ENCODE measurements at places on chromosomes 4 and X. TPM values are rescaled to one million over a fixed set of nuclear protein-coding genes. Genes with fewer than 3 reads are reported as not detected.

Gene COX7B2
- not detected for total RNA-seq

GRCh38 chr4:61877266-61877665, 677.1 kb downstream of the ADGRL3 start:
- no peak overlapping the region for H3K4me3 ChIP-seq
- no peak overlapping the region for H3K27ac ChIP-seq
- no peak for DNase-seq
- no peaks in the 10 kb centered on the region for H3K36me3 ChIP-seq

GRCh38 chr4:78552389-78553042, 946 bp downstream of the ANXA3 start:
- peak overlapping the region; percentile 96 for H3K27ac ChIP-seq
- no peaks in the 10 kb centered on the region for H3K27me3 ChIP-seq
- peak; percentile 74 for DNase-seq
- H3K4me1 ChIP-seq = peaks cover 36% of the 10 kb centered on the region
- peak overlapping the region; percentile 86 for H3K4me3 ChIP-seq

DNA sequence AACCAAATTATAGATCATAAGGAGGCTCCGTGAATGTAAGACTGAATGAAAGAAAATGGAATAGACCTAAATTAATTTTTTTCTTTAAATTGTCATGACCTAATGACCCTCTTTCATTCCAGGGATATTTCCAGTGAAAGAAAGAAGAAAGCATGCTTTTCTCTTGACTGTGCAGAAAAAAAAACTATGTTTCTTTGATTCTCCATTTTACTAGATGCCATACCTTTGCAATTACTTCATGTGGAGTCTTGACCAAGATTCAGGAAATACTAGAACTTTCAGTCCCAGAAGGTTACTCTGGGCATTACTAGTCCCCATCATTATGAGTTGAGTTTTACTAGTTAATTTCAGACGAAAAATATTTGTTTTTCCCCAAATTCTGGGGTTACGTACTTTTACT, 6.4 kb upstream of the COMMD8 start:
- DNase-seq = no peak
- H3K27me3 ChIP-seq = no peaks in the 10 kb centered on the region
- peaks cover 22% of the 10 kb centered on the region for H3K4me1 ChIP-seq
- no peak overlapping the region for H3K27ac ChIP-seq

DNA sequence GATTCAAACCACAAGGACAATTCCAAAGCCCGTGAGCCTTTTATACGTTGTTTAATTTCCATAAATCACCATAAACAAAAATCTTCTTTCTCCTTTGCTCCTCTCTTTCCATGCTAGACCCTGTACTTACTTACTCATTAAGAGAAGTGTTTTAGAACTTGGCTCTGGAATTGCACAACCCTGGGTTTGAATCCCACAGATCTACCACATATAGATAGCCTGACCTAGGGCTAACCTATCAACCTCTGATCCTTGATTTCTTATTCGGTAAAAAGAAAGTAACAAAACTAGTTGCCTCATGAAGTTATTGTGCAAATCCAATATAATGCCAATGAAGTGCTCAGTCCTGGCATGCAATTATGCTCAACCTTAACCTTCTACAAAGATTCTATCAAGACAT, 68.8 kb downstream of the ZAR1 start:
- DNase-seq = no peak
- H3K4me1 ChIP-seq = no peaks in the 10 kb centered on the region
- H3K36me3 ChIP-seq = peaks cover 25% of the 10 kb centered on the region
- H3K4me3 ChIP-seq = no peak overlapping the region
- H3K27me3 ChIP-seq = no peaks in the 10 kb centered on the region

DNA sequence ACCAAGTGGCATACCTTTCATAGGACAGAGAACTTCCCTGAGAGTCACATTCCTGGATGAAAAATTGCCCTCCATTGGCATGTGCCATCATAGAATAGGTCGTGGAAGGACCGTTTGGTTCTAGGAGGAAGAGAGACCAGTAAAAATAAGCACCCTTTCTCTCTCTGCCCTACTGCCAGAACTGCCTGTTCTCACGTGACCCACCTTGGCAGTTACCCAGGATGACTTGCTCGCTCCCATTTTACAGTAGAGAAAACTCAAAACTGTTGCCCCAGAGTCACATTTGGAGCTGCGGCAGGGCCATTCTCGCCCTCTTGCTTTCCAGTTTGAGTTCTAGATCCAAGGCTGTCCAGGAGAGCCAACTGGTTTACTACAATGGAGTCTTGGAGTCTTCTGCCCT, 1.1 kb upstream of the NLGN3 start:
- H3K4me1 ChIP-seq = no peaks in the 10 kb centered on the region
- peaks cover 25% of the 10 kb centered on the region for H3K36me3 ChIP-seq
- DNase-seq = no peak
- no peak overlapping the region for H3K4me3 ChIP-seq
- no peaks in the 10 kb centered on the region for H3K27me3 ChIP-seq
- H3K27ac ChIP-seq = no peak overlapping the region

DNA sequence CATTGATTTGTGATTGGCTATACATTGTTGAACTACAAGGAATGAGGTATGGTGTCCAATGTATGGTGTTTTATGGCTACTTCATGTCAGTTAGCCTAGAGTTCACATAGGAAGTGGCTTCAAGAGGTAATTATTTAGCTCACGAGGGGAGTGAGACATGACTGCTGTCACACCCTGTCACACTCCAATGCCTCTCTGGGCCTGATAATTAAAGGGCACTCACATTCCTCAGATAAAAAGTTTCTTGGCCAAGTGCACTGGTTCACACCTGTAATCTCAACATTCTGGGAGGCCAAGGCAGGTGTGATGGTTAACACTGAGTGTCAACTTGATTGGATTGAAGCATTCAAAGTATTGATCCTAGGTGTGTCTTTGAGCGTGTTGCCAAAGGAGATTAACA, 65.0 kb upstream of the DDX60 start:
- no peaks in the 10 kb centered on the region for H3K36me3 ChIP-seq
- no peak overlapping the region for H3K27ac ChIP-seq
- no peaks in the 10 kb centered on the region for H3K4me1 ChIP-seq
- no peak for DNase-seq
- no peaks in the 10 kb centered on the region for H3K27me3 ChIP-seq
- no peak overlapping the region for H3K4me3 ChIP-seq

DNA sequence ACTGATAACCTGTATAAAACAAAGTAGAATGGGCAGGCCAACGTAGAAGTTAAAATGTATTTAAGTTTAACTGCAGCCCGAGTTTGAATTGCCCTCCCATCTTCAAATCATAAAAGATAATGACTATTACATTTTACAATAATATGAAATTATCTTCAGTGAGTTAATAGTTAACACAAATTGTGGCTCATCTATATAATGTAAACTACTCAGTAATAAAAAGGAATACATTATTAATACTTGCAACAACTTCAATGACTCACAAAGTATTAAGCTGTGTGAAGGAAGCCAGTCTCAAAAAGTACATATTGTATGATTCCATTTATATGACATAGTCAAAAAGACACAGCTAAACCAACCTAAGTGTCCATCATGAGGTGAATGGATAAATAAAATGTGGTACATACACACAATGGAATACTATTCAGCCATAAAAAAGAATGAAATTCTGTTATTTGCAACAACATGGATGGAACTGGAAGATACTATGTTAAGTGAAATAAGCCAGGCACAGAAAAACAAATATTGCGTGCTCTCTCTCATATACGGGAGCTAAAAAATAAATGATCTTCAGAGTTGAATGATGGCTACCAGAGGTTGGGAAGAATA, 7.8 kb downstream of the PLRG1 start:
- peaks cover 25% of the 10 kb centered on the region for H3K36me3 ChIP-seq
- DNase-seq = no peak
- H3K4me1 ChIP-seq = no peaks in the 10 kb centered on the region
- no peak overlapping the region for H3K4me3 ChIP-seq
- no peak overlapping the region for H3K27ac ChIP-seq

Gene EGFL6
- total RNA-seq = not detected

DNA sequence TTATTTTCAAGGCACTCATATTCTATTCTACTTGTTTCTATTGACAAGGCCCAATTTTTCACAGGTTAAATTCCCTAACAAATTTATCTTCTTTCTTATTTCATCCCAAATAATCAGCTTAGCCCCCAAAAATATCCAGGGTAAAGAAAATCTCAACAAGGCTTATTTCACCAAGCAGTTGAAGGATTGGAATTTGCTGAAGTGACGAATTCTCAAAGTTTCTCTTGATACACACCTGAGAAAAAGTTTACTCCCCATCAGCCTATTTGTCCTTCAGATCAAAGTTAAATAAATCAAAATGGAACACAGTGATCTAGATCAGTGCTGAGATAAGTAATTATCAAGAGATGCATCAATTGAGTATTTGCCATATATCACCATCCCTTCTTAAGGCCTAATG, 106.9 kb downstream of the ATRX start:
- no peaks in the 10 kb centered on the region for H3K4me1 ChIP-seq
- H3K4me3 ChIP-seq = no peak overlapping the region
- H3K27ac ChIP-seq = no peak overlapping the region
- peaks cover 12% of the 10 kb centered on the region for H3K36me3 ChIP-seq
- DNase-seq = no peak

Gene CACNA1F
- total RNA-seq = not detected

- H3K27me3 ChIP-seq = no peaks in the 10 kb centered on the region
- H3K4me3 ChIP-seq = no peak overlapping the region
- peaks cover 12% of the 10 kb centered on the region for H3K36me3 ChIP-seq
- DNase-seq = peak; percentile 68
- H3K4me1 ChIP-seq = peaks cover 7% of the 10 kb centered on the region
- no peak overlapping the region for H3K27ac ChIP-seq
These were observed 10.3 kb downstream of the CYP4V2 start for GRCh38 chr4:186201535-186202230.

Gene NCAPG
- 26.9 TPM for total RNA-seq

Gene TSPAN7
- total RNA-seq = 0.21 TPM

Gene RAB33A
- total RNA-seq = not detected

DNA sequence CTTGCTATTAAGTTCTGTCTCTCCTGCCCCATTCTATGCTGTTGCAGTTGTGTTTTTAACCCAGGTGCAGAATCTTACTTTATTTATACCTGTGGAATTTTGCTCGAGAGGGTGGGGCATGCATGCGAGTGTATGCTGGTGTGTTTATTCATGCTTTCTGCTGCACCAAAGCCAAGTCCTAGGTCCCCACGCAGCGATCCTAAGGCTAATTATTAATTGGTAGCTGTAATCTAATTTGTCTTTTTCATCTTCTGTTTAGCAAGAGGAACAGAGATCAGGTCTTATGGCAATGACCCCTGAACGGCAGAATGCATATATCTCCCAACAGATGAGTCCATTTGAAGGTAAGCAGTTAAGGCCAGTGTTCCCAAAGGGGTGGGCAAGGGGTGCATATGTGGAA, 58.7 kb upstream of the MTM1 start:
- H3K27ac ChIP-seq = no peak overlapping the region
- H3K36me3 ChIP-seq = no peaks in the 10 kb centered on the region
- no peaks in the 10 kb centered on the region for H3K27me3 ChIP-seq
- no peak overlapping the region for H3K4me3 ChIP-seq
- H3K4me1 ChIP-seq = no peaks in the 10 kb centered on the region

DNA sequence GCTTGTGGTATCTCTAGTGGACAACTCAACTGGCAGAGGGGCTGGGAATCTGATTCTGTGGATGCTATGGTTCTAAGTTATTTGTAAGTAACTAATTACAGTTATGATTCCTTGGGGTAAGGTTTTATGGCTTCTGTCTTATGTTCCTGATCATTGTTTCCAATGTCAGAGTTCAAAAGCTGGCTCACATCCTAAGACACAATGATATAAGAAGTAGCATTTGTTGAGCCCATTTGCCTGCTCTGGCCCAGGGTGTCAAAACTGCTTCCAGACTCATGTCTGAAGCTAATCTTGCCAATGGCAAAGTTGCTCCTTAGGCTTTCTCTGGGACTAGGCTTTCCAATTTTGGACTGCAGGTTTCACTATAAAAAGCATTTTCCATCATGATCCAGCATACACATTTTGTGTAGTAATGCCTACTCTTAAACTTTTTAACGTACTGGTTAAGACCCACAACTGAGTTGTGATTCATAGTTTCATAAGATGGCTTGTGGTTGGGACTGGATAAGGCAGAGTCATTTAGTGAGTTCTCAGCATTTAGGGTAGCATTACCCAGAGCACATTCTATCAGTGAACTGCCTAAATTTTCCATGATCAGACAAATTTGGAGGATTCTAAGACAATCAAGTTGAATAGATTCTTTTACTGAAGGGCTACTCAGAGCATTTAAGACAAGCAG, 50.0 kb downstream of the CCNI start:
- no peaks in the 10 kb centered on the region for H3K4me1 ChIP-seq
- peaks cover 18% of the 10 kb centered on the region for H3K36me3 ChIP-seq
- no peak overlapping the region for H3K4me3 ChIP-seq
- H3K27ac ChIP-seq = no peak overlapping the region
- no peaks in the 10 kb centered on the region for H3K27me3 ChIP-seq
- no peak for DNase-seq

GRCh38 chr4:113636438-113636818, 125.1 kb downstream of the CAMK2D start:
- peak overlapping the region; percentile 45 for H3K27ac ChIP-seq
- H3K27me3 ChIP-seq = no peaks in the 10 kb centered on the region
- peaks cover 7% of the 10 kb centered on the region for H3K36me3 ChIP-seq
- peak overlapping the region; percentile 42 for H3K4me3 ChIP-seq
- DNase-seq = no peak

Gene TMEM271
- not detected for total RNA-seq

DNA sequence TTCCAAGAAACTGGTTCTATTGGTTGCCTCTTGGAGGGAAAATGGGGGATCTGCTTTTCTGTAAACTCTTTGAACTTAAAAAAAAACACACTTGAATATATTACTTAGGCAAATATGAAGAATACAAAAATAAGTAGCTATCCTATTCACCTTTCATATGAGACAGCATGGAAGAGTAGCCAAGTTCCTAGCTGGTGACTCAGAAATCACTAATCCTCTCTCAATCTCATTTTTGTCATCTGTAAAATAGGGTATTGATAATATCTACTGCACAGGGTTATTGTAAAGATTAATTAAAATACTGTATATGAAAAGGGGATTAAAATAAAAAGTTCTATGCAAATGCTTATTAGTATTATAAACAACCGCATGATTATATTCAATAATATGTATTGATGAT, 12.7 kb downstream of the MGARP start:
- H3K4me3 ChIP-seq = no peak overlapping the region
- peaks cover 4% of the 10 kb centered on the region for H3K36me3 ChIP-seq
- H3K4me1 ChIP-seq = peaks cover 9% of the 10 kb centered on the region
- no peak overlapping the region for H3K27ac ChIP-seq
- no peaks in the 10 kb centered on the region for H3K27me3 ChIP-seq
- DNase-seq = no peak

Gene MAGEA1
- not detected for total RNA-seq

GRCh38 chrX:28988246-28988645, 401.0 kb downstream of the IL1RAPL1 start:
- no peak overlapping the region for H3K4me3 ChIP-seq
- DNase-seq = no peak
- no peaks in the 10 kb centered on the region for H3K27me3 ChIP-seq
- no peak overlapping the region for H3K27ac ChIP-seq
- H3K4me1 ChIP-seq = no peaks in the 10 kb centered on the region
- H3K36me3 ChIP-seq = no peaks in the 10 kb centered on the region

- no peaks in the 10 kb centered on the region for H3K36me3 ChIP-seq
- H3K4me3 ChIP-seq = no peak overlapping the region
- no peak for DNase-seq
These were observed 8.1 kb downstream of the HGFAC start for GRCh38 chr4:3449574-3450534.

Measured in Calu3 (cell line).